Fibroblast of the aortic adventitia (primary cell): ENCODE measurements at places on chromosomes 11 and 22. TPM values are rescaled to one million over a fixed set of nuclear protein-coding genes. Genes with fewer than 3 reads are reported as not detected.

Gene SYT7
- 7.0 and 112 TPM in 2 replicates for total RNA-seq

Gene CRYBB1
- not detected in 2 replicates for total RNA-seq

Gene OR2AT4
- total RNA-seq: under 0.01 TPM in 1 of 2 replicates, not detected in the other

Gene CAVIN3
- 323 and 888 TPM in 2 replicates for total RNA-seq

Gene GPR83
- total RNA-seq: not detected in 2 replicates
